ENCODE measurements at places on chromosomes 1 and 21.

DNA sequence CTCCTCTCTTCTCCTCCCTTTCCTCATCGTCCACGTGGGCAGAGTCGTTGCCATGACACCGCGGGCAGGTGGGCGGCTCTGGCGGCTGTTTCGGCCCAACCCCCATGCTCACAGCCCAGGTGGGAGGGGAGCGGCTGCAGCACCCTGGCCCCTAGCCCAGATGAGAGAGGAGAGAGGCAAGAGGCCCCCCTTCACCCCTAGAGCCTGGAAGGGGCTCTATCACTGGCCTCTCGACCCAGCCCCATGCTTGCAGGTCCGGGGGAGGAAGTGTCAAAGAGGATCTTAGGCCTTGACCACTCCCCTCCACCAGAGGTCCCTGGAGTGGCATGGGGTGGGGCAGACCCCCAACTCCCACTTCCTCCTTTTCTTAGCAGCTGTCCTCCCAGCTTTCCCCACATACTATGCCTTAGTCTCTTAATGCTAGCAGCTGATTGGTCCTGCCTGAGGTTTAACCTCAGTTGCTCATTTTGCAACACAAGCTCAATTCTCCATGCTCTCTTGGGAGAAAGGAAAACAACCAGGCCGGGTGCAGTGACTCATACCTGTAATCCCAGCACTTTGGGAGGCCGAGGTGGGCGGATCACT, 10.4 kb downstream of the DLGAP3 start:
- DNase-seq, result no peak

DNA sequence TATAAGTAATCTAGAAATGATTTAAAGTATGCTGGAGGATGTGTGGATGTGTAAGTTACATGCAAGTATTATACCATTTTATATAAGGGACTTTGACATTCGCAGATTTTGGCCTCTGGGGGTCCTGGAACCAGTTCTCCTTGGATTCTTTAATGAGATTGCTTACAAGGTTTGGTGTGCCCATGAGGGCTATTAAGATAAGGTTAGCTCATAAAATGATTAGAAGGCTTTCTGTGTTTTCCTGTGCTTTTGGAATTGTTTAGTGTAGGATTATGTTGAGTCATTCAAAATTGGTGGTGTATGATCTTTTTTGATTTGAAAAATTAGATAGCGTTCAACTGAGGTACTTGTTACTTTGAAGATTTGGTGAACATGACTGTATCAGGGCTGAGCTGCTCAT, 5.6 kb downstream of the USP25 start:
- DNase-seq, result no peak

DNA sequence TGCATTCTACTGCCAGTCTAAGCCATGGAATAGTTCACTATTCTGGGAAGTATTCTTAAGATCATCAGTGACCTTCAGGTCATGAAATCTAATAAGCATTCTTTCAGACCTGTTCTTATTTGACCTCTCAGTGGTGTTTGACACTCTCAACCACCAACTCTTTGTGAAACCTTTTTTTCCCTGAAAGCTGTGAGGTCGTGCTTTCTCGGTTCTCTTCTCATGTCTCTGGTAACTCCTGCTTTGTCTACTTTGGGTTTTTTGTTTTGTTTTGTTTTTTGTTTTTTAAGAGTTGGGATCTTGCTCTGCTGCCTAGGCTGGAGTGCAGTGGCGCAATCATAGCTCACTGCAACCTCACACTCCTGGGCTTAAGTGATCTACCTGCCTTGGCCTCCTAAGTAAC, 56.3 kb downstream of the POU2F1 start:
- DNase-seq, result no peak

GRCh38 chr1:70146488-70146887, 58.9 kb downstream of the LRRC40 start:
- DNase-seq, result no peak

DNA sequence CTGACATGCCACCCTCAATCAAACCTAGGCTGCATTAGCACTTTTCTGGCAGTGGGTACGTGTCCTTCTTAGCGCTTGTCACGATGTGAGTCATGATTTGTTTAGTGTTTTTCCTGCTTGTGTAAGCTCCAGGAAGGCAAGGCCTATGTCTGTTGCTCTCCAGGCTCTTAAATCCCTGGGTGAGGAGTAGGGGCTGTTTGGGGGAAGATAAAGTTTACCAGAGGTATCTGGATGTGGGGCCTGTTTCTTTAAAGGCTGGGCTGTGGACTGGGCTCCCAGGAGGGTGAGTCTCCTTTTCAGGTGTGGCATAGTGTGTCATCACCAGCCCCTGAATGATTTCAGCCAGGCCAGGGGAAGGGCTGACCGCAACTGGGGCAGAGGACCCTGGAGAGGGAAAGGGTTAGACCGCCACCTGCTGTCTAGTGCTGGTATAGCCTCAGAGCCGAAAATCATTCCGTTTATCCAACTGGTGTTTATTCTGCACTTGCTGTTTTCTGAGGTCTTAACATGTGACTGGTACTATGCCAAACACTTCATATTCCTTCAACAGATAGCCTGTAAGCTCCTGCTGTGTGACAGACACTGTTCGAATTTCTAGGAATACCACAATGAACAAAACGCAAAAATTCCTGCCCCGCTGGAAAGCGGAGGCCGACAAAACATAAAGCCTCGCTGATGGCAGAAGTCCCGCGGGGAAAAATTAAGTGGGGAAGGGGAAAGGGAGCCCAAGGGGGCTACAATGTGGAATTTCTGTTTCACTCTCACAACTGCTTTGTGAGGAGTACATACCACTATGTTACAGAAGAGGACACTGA, 9.7 kb downstream of the SERINC2 start:
- peak; percentile 65 for DNase-seq

DNA sequence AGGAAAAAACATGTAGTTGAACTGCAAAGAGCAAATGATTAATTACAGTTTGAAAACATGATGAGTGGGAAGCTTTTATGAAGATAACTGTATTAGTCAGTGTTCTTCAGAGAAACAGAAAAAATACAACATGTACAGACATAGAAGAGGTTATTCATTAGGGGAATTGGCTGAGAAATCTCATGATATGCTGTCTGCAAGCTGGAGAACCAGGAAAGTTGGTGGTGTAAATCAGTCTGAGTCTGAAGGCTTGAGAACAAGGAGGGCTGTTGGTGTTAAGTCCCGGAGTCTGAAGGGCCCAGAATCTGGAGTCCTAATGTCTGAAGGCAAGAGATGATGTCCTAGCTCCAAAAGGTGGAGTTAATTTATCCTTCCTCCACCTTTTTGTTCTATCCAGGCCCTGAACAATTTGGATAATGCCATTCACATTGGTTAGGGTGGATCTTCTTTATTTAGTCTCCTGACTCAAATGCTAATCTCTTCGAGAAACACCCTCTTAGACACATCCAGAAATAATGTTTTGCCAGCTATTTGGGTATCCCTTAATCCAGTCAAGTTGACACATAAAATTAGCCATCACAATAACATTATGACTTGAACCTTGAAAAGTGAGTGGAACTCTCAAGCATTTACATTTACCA, 672.9 kb upstream of the PTBP2 start:
- DNase-seq, result no peak

DNA sequence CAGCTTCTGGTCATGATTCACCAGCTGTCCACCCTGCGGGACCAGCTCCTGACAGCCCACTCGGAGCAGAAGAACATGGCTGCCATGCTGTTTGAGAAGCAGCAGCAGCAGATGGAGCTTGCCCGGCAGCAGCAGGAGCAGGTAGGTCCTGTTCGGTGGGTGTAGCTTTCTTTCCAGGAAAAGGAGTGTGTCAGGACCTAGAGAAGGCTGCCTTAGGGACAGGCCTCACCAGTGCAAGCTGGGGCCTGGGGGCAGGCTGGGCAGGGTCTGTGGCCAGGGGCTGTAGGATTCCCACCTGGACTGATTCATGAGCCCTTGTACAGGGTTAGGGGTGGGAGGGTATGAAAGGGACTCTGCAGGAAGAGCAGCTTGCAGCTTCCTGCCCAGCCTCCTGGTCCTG, 35.3 kb downstream of the ETNK2 start:
- no peak for DNase-seq

- DNase-seq, result no peak
Measured at GRCh38 chr1:64545118-64545843, 75.4 kb downstream of the CACHD1 start.

DNA sequence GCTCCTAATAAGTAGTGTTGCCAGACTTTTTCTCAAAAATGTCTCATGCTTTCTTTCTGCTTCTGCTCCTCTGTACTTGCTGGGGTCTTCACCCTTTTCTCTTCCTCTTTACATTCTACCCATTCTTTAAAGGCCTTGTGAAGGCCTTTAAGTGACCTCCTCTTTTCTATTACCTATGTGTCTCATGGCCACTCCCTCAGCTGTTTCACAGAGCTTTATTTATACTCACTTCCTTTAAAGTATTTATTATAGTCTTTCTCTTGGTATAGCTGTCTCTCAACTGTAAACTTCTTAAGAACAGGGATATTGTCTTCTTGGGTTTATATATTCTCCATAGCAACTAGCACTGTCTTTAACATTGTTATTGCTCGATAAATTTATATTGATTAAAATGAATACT, 792 bp downstream of the GOLPH3L start:
- no peak for DNase-seq

DNA sequence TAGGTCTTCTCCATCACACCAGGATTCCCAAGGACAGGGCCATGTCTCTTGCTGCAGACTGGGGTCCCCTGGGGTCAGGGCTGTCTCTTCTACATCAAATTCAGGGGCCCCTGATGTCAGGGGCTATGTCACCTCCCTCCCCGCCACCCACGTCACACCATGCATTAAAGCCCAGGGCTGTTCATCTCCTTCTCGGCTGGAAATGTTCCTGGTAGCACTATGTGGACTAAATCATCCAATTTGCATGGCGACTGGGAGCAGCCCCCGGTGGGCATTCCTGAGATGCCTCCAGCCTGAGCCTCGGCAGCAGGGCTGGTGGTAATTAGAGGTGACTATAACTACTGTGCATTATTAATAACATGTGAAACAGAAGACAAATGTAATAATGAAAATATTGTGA, 151.7 kb upstream of the HMGB4 start:
- no peak for DNase-seq

GRCh38 chr1:111247125-111247838, 19.8 kb downstream of the CHI3L2 start:
- DNase-seq, result no peak

- DNase-seq, result no peak
Measured at GRCh38 chr1:226903819-226904716, 33.7 kb downstream of the PSEN2 start.

GRCh38 chr1:193325042-193325441, 138.6 kb upstream of the B3GALT2 start:
- no peak for DNase-seq

DNA sequence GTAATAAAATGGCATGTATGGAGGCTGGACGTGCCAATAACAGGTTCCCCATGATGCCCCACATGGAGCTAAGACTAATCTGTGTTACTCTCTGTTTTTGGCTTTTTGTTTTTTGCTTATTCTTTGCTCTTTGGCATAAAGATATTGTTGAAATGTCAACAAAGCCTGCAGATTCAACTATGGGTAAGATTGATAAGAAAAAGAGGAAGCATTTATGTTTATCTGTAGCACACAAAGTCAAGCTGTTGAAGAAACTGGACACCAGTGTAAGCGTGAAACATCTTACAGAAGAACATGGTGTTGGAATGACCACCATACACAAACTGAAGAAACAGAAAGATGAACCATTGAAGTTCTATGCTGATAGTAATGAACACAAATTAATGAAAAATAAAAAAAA, 402.7 kb downstream of the LTN1 start:
- no peak for DNase-seq

DNA sequence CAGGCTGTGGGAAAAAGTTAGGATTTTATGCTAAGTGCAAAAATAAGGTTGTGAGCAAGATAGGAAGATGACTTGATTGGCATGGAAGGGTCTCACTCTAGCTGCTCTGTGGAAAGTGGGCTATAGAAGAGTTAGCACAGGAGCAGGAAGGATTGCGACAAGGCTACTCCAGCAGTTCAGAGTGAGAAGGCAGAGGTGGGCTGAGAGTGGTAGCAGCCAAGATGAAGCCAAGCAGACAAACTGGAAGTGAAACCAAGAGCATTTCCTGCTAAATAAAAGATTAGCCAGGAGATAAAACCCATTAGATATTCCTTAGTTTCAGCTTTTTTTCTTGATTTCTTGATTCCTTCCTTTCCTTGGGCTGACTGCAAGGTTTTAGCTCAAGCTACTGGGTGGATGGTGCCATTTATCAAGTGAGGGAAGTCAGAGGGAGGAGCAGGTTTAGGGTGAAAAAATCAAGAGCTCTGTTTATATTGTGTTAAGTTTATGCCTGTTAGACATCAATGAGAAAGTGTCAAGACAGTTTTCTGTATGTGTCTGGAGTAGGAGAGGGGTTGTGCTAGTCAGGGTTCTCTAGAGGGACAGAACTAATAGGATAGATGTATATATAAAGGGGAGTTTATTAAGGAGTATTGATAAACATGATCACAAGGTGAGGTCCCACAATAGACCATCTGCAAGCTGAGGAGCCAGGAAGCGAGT, 33.1 kb upstream of the ZNF644 start:
- no peak for DNase-seq

- DNase-seq, result no peak
Measured at GRCh38 chr1:7360526-7360925, 410.6 kb upstream of the VAMP3 start.

- no peak for DNase-seq
Measured at GRCh38 chr1:4694492-4694891, 40.1 kb downstream of the AJAP1 start.

- DNase-seq, result no peak
Measured at GRCh38 chr1:206674745-206675175, 9.9 kb upstream of the MAPKAPK2 start.

DNA sequence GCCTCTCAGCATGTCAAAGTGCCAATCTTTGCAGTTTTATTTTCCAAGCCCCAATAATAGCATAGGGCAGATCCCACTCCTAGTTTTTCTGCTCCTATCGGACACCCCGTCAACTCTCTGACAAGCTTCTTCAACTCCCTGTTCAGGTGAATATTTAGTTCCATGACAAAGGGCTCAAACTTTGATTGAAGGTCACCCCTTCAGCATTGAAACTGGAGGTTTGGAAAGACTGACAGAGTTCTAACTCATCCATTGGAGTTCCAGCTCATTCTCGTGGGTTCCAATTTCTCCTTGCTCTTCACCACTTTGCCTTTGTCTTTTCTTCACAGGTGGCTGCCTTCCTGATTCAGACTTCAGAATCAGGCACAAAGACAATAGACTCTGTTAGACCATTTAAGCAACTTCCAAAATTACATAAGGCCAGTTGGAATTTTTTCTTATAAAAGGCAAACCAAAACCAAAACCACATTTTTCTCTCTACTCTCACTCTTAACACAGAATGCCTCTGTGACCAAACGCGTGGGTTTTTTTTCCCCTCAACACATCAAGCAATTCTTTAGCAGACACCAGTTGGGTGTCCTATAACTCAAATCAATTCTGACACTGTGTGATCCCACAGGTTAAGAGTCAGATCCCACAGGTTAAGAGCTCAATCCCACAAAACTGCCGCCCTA, 169.3 kb upstream of the USP25 start:
- DNase-seq, result no peak

DNA sequence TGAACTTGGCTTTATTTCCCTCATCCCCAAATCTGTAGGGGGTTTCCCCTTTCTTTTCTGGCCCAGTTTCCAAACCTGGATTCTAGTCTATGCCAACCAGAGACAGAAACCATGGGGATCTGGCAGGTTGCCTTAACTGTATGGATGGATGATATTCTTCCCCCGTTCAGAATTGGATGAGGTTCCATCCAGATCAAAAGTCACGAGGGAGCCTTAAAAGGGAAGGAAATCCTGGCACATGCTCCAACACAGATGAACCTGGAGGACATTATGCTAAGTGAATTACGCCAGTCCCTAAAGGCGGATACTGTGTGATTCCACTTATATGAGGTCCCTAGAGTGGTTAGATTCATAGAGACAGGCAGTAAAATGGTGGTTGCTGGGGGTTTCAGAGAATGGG, 124.4 kb downstream of the HUNK start:
- DNase-seq, result no peak
